ENCODE measurements at places on chromosomes 7 and 10.

- no peak for DNase-seq
These were observed 29.9 kb downstream of the POLL start for GRCh38 chr10:101558204-101558603.

DNA sequence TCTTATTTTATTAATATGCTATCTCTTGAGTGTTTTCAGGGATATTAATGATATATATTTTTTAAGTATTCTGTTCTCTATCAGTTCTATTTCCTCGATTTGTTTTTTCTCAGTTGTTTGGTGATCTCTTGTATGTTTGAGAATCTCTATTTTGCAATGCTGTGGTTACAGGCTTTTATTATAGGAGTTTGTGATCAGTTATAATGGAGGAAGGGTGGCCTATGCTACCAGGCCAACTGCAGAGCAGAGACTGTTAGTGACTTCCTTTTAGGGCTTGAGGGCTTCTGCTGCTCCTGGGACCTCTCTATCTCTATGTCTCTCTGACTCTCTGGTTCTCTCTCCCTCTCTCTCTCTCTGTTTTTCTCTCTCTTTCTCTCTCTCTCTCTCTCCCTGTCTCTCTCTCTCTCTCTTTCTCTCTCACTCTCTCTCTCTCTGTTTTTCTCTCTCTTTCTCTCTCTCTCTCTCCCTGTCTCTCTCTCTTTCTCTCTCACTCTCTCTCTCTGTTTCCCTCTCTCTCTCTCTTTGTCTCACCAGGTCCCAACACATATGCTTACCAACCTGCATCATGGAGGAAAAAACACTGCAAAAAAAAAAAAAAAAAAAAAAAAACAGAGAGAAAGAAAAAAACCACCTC is 69.4 kb upstream of the CAV2 start:
- DNase-seq: no peak

DNA sequence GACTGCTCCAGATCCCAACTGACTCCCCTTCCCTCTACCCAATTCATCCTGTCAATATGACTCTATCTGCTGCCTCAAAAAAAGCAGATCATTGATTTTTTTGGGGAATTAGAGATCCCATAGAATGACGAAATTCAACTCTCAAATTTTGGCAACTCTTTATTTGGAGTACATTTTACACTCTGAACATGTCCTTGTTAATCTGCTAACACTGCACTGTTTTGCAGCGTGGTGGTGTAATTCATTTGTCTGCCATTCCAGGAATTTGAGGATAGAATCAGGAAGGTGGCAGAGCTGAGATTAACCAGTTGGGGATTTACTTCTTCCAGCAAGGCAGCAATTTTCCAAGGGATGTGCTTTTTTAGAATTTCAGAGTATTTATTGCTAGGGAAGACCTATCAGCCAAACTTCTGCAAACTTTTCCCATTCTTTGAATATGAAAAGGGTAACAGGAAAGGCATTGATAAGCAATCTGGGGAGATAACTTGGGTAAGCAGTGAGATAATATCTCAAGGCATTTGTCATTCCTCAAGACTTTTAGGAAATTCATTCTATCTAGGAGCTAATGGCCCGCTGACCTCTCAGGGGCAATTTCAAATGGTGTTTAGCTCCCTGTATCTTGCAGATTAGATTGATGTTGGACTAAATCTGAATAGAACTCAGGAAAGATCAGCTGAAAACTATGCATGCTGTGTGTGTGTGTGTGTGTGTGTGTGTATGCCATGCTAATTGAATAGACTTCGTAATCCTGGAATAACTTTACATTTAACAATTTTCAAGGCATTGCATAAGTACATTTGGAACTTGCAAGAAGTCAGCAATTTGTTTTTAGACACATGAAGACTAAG is 9.7 kb downstream of the BAMBI start:
- no peak for DNase-seq

- DNase-seq: no peak
These were observed 305.6 kb downstream of the RPS24 start for GRCh38 chr10:78339251-78339650.

DNA sequence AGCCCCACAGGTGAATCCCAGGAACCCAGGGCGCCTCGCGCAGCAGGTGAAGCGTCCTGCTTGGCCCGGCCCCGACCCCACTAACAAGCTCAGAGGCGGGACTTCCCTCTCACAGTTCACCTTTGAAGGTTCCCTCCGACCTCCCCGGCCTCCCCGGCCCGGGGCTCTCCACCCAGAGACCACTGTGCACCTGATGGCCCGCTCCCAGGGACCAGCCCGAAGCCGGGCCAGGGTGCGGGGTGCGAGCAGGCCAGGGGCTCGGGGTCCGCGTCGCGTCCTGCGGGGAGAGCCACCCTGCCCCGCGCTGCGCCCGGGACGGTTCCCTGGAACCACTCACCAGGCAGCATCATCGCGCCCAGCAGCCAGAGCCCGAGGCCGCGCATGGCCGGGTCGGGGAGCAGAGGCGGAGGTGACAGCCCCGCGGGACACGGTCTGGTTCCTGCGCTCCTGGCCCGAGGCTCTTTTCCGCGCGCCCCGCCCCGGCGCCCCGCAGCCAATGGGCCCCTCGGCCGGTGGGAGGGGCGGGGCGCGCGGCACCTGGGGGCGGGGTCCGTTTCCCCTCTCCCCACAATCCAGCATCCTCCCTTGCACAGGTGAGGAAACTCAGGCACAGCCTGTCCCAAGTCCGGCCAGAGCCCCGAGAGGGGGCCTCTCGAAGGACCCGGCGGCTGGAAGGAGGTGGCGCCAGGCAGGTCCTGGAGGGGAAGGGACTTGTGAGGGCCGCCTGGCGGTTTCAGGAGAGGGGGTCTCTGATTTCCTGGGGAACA is at the start of gene ADAM8:
TSS of gene ADAM8 (minus strand) at position 434 of the 767 bp plus-strand sequence. CDS start at position 383, 51 bp downstream.
- peak; percentile 46 for DNase-seq

DNA sequence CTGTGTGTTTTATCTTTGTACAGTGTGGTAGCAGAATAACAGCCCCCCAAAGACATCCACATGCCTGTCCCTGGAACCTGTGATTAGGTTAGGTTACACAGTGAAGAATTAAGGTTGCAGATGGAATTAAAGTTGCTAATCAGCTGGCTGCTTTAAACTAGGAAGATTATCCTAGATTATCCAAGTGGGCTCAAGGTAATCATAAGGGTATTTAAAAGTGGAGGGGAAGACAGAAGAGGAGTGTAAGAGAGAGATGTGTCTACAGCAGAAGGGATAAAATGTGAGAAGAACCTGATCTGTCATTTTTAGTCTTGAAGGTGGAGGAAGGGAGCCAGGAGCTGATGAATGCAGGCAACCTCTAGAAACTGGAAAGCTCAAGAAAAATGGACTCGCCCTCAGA is 117.6 kb downstream of the ARHGAP22 start:
- DNase-seq: no peak

GRCh38 chr10:10209167-10209566 is 808.5 kb upstream of the CELF2 start:
- DNase-seq: no peak

GRCh38 chr10:107717046-107717445 is 552.5 kb upstream of the SORCS1 start:
- no peak for DNase-seq

- no peak for DNase-seq
These were observed 3.3 kb upstream of the TCERG1L start for GRCh38 chr10:131314799-131315198.

- no peak for DNase-seq
These were observed 31.2 kb downstream of the GRK5 start for GRCh38 chr10:119238577-119238976.

GRCh38 chr7:97342512-97342911 is 225.0 kb downstream of the SDHAF3 start:
- DNase-seq: no peak

- no peak for DNase-seq
These were observed 119.5 kb downstream of the CPED1 start for GRCh38 chr7:121107923-121108498.

GRCh38 chr7:28054531-28055160 is 125.9 kb downstream of the JAZF1 start:
- DNase-seq: no peak

- DNase-seq: no peak
These were observed 76.9 kb downstream of the MAPK8 start for GRCh38 chr10:48383393-48383792.

GRCh38 chr7:25597946-25598345 is 369.7 kb upstream of the NPVF start:
- DNase-seq: no peak

- no peak for DNase-seq
These were observed 2.4 kb upstream of the PAX2 start for GRCh38 chr10:100742936-100743335.

GRCh38 chr10:5685764-5686240 is 1.2 kb downstream of the TASOR2 start:
- no peak for DNase-seq

DNA sequence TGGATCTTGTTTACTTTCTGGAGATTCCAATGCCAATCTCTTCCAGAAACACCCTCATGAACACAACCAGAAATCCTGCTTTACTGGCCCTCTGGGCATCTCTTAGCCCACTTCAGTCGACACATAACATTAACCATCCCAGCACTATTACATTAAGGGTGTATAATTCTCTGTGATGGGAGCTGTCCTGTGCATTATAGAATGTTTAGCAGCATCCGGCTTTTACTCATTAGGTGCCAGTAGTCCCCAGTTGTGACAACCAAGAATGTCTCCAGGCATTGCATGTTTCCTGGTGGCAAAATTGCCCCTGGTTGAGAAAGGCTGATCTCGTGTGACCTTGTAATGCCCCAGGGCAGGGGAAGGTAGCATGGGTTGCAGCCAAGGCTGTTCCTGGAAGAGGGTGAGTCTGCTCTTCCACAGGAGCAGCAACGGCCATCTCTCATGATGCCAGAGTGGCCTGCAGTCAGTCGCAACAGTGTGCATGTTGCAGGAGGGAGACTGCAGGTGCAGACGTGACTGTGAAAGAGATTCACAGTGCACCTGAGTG is 2.6 kb upstream of the DDC start:
- no peak for DNase-seq

GRCh38 chr7:55502124-55502857 is 70.0 kb downstream of the VOPP1 start:
- DNase-seq: no peak

- no peak for DNase-seq
These were observed 951.0 kb downstream of the SORCS1 start for GRCh38 chr10:106213493-106213892.

DNA sequence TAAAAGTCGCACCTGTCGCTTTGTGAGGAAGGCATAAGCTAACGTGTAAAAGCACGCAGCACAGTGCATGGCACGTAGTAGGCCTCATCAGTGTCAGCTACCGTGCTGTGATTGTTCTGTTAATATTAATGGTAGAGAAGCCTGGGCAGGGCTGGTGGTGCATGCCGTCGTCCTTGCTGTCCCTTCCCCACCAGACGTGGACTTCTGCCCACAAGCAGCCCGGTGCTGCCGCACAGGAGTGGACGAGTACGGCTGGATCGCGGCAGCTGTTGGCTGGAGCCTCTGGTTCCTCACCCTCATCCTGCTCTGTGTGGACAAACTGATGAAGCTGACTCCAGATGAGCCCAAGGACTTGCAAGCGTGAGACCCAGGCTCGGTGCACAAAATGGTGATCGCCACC is 4.7 kb upstream of the ATP6V0A4 start:
- no peak for DNase-seq

GRCh38 chr10:127534074-127534473 is 15.0 kb upstream of the NPS start:
- DNase-seq: no peak

DNA sequence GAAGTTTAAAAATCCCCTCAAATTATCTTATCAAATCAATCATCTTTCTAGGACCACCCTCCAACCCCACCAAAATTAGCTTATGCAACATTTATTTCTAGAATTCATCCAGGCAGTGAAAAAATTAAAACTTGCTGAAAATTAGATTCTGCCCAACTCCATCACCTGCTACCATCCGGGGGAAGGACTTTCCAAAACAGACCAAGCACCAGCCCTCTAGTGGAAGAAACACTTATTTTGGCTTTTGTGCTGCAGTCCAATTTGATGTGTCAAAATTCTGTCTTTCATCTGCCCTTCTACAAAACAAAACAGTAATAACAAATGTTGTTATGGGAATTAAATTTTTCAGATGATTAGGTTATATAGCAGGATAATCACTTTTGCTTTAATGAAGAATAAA is 35.1 kb downstream of the GCC1 start:
- no peak for DNase-seq

- no peak for DNase-seq
These were observed 474.0 kb downstream of the GPAM start for GRCh38 chr10:111709603-111710002.

DNA sequence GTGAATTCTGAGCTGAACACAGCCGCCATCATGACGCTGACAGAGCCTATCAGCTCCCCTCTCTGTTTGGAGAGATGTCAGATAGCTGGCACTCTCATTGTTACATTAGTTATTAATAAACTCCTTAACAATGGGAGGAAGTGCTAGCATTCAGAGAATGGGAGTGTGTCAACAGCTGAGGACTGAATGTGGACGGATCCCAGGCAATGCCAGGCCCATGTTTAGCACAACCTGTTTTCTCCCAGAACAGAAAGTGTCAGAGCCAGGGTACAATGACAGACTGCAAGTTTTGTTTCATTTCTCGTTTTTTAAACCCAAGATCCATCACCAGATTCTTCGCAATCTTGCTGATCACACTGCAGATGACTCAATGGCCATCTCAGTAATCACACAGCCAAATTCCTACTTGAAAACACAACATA is 99.6 kb downstream of the PRPF18 start:
- DNase-seq: no peak

All from stimulated activated CD8-positive, alpha-beta memory T cell treated with anti-CD3 and anti-CD28 coated beads, Interleukin-4, amount 100 ng/mL, for 1 hour (primary cell).